HS-5 (cell line): ENCODE measurements at places on chromosomes 12 and 14.

GRCh38 chr12:100017056-100017455, 32.3 kb upstream of the ANKS1B start:
- DNase-seq = no peak

- no peak for DNase-seq
These were observed 8.1 kb downstream of the LRRC43 start for GRCh38 chr12:122190842-122191668.

DNA sequence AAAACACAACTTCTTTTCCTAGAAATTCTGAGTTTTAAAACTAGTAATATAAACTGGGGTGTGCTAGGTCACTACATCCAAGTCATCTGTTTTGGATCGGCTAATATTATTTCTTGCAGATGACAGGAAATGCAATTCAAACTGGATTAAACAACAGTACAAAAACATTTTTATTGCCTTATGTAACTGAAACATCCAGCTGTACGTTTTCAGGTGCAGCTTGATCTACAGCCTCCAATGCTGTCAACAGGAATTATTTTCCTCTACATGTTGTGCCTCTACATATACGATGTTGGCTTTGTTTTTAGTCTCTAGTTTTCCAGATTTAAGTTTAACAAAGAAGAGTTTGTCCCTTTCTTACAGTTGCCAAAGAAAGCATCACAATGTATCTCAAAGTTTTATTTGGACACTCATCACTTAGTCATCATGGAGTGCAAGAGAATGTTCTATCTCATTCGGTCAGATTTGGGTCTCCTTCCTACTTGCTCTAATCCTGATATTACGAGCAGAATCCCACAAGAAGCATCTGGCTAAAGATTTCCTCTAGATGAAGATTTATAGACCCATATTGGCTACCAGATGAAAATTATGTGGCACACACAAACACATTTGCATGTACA, 326.7 kb downstream of the SLC6A15 start:
- no peak for DNase-seq

DNA sequence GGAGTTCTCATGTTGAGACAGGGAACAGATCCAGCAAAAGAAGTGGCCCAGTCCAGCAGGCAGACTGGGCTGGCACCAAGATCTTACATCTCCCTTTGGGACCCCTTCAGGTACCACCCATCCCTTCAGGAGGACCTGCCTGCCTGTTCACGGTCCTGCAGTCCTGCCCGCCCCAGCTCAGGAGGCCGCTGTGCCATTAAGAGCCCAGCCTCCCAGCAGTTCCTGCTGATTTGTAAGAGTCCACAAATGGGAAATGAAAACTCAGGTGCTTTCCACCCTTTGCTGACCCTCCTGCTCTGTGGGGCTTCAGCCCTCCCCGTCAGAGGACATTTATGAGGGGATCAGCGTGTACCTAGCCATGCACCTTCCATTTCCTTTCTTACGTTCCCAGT, 39.5 kb downstream of the C14orf132 start:
- DNase-seq = no peak

- peak; percentile 88 for DNase-seq
These were observed 255.8 kb upstream of the CRY1 start for GRCh38 chr12:107349008-107349747.

DNA sequence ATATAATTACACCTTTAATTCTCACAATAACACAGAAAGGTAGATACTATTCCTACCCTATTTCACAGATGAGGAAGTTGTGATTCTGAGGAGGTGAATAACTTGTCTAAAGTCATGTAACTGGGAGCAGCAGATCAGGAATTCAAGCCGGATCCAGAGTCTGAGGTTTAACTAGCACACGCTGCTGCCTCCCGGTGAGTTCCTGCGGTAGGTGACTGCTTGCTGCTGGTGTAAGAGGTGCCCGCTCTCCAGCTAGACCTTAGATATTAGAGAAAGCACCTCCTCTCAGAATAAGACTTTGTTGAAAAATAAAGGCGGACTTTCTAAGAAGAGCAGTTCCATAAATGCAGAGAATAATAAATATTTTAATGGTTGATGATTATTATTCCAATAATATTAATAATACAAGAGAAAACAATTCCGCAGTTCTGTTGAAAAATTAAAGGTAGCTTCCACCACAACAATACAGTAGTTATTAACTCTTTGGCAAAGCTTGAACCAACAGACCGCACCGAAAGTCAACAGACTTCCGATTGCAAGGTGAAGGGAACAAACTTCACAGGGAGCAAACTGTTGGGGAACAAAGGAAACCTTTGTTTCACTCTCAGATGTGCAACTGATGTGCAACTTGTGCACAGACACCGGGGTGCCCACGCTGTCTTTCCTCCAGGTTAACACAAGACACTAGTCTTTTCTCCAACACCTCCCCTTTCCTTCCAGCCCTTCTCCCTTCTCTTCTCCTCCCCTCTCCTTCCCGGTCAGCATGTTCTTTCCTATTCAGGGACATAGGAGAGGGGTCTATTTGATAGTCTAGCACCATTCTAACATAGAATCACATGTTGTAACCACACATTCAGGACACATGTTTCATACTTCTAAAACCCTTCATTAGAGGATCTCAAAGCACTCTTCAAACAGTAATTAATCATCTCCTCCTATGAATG, 73.2 kb upstream of the EGLN3 start:
- no peak for DNase-seq

DNA sequence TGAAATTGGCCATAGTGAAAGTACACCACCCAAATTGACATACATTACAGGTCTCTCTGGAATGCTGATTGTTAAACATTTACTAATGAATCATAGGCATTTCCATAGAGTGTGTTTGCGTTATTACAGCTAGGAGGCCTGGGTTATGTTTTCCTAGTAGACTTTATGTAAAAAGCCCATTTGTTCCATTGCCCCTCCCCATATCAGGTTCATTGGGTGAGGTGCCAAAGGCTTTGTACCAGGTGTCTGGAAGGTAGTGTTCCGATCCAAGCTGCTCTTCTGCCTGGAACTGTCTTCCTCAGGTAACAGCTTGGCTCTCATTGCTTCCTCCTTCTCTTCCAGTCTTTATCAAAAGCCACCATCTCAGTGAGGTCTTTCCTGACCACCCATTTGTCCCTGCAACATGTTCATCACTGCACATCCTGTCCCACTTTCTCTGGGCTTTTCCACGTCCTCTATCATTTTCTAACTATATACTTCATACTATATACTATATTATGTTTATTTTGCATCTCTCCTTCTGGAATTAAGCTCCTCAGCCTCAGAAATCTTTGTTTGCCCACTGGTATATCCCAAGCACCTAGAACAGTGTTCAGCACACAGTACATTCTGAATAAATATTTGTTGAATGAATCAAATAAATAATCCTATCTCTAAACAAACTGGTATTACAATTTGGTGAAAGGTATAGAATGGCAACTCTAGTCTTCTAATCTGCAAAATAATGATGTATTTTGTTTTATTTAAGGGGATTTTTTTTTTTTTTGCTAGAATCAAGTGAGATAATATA, 252.3 kb downstream of the KTN1 start:
- peak; percentile 14 for DNase-seq

GRCh38 chr12:30197392-30198057, 413.8 kb upstream of the TMTC1 start:
- DNase-seq = peak; percentile 18

GRCh38 chr14:82180139-82180538, 646.5 kb upstream of the SEL1L start:
- DNase-seq = no peak

- DNase-seq = no peak
These were observed 183.8 kb downstream of the ACSS3 start for GRCh38 chr12:81261508-81262207.

- DNase-seq = no peak
These were observed 18.7 kb downstream of the ZFYVE21 start for GRCh38 chr14:103734081-103734888.

DNA sequence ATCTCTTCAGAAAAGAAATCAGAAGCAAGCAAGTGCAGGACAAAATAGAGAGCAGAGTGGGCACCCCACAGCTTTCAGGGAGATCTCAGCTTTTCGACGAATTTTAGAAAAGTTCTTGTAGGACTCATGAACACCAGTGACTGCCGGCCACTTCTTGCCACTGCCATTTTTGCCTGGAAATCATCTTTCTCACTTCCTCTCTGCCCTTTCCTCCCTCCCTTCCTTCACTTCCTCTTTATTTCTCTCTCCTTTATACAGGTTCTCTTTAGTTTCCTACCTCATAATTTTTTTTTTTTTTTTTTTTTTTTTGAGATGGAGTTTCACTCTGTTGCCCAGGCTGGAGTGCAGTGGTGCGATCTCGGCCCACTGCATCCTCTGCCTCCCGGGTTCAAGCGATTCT, 185.6 kb downstream of the APAF1 start:
- DNase-seq = no peak

GRCh38 chr12:38053113-38053512, 263.5 kb upstream of the ALG10B start:
- no peak for DNase-seq

- no peak for DNase-seq
These were observed 62.8 kb upstream of the SINHCAF start for GRCh38 chr12:31388713-31389112.

DNA sequence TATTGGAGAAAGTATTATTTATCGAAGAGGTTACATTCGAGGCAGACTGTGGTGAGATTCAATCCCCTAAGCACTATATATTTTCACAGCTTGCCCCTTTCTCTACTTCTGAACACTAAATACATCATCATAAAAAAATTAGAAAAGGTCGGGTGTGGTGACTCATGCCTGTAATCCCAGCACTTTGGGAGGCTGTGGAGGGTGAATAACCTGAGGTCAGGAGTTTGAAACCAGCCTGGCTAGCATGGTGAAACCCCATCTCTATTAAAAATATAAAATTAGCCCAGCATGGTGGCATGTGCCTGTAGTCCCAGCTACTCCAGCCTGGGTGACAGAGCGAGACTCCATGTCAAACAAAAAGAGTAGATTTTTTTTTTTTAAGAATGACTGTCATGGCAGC, 70.6 kb upstream of the MYF6 start:
- DNase-seq = no peak

DNA sequence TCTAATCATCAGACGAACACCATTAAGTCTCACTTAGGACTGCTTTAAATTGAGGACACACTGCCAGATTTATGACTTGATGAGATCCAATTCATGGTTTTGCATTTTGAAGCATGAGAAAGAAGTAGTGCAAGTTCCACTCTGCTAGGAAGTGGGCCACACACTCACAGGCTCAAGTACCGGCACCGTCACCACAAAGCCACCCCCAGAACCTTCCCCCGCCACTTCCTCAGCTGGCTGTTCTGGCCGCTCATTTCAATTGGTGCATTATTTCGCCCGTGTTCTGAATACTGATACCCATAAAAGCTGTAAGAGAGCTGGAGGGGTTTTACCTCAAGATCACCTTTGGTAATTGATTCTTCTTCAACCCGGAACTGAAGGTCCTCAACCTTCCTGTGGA, 70.1 kb downstream of the CLIP1 start:
- DNase-seq = no peak

- DNase-seq = peak; percentile 64
These were observed 33.6 kb downstream of the CMKLR1 start for GRCh38 chr12:108305520-108305919.

DNA sequence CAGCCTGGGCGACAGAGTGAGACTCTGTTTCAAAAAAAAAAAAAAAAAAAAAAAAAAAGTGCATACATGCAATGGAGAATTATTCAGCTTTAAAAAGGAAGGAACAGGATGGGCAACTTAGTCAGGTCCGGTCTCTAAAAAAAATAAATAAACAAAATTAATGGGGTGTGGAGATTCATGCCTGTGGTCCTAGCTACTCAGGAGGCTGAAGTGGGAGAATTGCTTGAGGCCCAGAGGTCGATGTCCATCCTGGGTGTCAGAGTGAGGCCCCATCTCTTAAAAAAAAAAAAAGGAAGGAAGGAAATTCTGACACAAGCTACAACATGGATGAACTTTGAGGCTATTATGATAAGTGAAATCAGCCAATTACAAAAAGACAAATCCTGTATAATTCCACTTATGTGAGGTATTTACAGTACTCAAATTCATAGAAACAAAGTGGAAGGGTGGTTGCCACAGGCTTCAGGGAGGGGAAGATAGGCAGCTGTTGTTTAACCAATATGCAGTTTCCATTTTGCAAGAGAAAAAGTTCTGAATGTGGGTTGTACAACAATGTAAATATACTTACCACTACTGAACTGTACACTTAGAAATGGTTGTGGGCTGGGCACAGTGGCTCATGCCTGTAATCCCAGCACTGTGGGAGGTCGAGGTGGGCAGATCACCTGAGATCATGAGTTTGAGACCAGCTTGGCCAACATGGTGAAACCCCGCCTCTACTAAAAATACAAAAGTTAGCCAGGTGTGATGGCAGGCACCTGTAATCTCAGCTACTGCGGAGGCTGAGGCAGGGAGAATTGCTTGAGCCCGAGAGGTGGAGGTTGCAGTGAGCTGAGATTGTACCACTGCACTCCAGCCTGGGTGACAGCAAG, 12.3 kb upstream of the APOF start:
- no peak for DNase-seq

- DNase-seq = no peak
These were observed 66.0 kb downstream of the NT5DC3 start for GRCh38 chr12:103774977-103775560.

DNA sequence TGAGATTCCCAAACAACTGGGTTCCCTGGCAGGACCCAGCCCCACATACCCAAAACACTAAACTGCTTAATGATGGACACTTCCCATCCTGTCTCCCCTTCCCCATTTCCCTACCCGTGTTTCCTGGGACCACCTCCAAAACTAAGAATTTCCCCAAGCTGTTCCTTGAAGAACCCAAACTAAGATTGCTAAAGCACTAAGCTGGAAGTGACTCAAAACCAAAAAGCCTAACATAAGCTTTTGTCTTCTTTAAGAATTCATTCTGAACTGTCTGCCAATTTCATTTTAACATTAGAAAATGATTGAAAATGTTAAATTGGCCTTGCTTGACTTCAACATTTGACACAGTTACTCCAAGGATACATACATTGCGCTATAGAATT, 29.5 kb upstream of the STAB2 start:
- no peak for DNase-seq

GRCh38 chr14:66284346-66284745, 201.8 kb upstream of the CCDC196 start:
- peak; percentile 9 for DNase-seq

DNA sequence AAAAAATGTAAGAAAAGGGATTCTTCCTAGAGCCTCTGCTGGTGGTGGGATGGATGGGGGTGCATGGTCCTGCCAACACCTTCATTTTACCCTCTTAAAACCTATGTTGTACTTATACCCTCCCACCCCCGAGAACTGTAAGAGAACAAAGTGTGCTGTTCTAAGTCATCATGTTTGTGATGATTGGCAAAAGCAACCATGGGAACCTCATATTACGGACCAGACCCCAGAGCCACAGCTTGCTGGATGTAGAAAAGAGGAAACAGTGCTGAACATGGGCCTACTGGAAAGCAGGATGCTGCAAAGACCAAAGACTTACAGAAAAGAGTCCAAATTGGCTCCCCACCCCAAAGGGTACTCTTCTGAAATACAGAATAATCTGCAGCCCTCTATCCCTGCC, 311.2 kb downstream of the DUSP6 start:
- DNase-seq = no peak

- DNase-seq = no peak
These were observed 803.7 kb downstream of the DIO2 start for GRCh38 chr14:79407572-79407971.

GRCh38 chr14:91519239-91520036, 9.3 kb upstream of the PPP4R3A start:
- no peak for DNase-seq
